Endothelial cell of umbilical vein (primary cell): ENCODE measurements at places on chromosomes 7 and 10. TPM values are rescaled to one million over a fixed set of nuclear protein-coding genes. Genes with fewer than 3 reads are reported as not detected.

GRCh38 chr7:20189852-20190251 lies 27.3 kb downstream of the MACC1 start:
- no peaks in the 10 kb centered on the region for H3K36me3 ChIP-seq
- no peaks in the 10 kb centered on the region for H3K27me3 ChIP-seq
- H3K4me1 ChIP-seq = no peaks in the 10 kb centered on the region
- H3K27ac ChIP-seq = no peak overlapping the region

GRCh38 chr10:58844680-58845079 lies 331.8 kb upstream of the PHYHIPL start:
- no peak overlapping the region for H3K27ac ChIP-seq
- no peak overlapping the region for H3K4me3 ChIP-seq
- no peaks in the 10 kb centered on the region for H3K4me1 ChIP-seq
- no peak for DNase-seq

DNA sequence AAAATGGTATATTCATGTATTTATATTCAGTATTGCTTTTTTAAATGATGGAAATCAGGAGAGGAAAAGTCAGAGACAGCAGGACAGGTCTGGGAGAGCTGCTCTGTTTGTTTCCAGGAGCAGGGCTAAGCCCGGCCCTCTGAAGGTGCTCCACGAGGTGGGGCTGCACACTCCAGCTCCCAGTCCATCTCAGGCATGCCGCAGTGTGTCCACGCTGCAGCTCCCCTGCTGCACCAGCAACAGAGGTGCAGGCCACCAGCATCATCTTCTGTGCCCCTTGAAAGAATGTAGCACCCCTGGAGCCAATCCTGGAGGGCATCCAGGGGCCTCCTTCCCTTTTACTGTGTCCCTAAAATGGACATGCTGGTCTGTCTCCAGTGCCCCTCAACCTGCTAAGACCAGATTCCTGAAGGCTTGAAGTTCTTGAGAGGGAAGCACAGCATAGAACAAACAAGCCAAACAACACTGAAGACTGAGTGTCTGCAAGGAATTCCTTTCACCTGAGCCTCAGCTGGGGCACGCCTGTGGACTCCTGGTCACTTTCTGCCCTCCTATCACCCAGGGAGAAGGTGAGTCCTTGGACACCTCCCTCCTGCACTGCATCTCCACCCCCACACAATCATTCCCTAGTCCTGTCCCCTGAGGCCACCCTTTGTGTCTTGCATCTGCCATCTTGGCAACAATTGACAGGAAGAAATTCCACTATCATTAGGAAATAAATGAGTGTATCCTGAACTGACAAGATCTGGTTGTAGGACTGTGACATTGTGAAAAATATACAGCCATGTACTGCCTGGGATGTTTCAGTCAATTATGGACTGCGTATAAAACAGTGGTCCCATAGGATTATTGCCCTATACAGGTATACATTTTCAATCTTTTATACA lies 100.5 kb downstream of the CXCL12 start:
- no peak overlapping the region for H3K27ac ChIP-seq
- DNase-seq = no peak
- H3K27me3 ChIP-seq = no peaks in the 10 kb centered on the region

DNA sequence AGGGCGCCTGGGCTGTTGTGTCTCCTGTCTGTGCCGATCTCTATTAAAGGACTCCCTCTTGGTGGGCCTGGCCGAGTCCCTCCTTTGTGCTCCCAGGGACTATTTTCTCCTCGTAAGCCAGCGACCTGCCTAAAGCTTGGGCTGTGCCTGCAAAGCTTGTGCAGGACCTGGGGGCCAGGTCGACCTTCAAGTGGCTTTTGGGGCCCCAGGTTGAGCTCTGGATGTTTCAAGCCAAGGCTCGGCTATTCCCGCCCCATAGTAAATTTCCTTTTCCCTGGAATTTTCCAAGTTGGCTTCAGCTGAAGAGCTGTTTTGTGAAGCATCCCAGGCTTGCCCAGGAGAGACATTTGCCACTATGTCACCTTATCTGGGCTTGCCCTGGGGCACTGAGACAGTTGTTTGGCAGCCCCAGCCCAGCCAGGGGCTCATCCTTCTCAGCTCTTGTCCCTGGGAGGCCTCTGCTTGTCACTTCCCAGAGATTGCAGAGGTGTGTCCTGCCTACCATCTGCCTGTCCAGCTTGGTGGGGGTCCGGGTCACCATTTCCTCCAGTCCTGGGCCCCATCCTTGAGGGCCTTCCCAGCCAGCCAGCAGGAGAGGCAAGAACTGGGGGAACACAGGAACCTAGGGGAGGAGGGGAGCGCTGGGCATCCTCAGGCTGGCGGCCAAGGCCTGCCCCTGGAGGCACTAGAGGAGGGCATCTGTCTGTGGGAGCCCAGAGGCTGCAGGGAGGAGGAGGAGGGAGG lies 20.2 kb downstream of the ZMIZ2 start:
- H3K4me1 ChIP-seq = no peaks in the 10 kb centered on the region
- H3K27ac ChIP-seq = no peak overlapping the region

DNA sequence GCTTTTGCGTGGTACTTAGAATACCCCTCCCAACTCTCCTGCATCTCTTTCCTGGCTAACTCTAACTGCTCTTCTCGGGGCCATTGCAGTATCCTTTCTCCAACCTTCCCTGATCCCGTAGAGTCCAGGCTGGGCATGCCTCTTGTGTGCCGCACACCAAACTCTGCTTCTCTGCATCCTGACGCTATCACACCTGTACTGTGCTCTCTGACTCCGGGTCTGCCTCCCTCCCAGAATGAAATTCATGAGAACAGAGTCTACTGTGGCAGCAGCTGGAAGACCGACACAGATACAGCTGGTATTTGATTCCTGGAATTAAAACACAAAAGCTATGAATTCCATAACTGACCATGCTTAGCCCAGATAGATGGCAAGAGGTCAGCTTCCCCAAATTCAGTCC lies 60.9 kb downstream of the C10orf67 start:
- H3K4me3 ChIP-seq = no peak overlapping the region
- no peak for DNase-seq
- no peaks in the 10 kb centered on the region for H3K36me3 ChIP-seq
- no peaks in the 10 kb centered on the region for H3K27me3 ChIP-seq
- H3K4me1 ChIP-seq = no peaks in the 10 kb centered on the region

DNA sequence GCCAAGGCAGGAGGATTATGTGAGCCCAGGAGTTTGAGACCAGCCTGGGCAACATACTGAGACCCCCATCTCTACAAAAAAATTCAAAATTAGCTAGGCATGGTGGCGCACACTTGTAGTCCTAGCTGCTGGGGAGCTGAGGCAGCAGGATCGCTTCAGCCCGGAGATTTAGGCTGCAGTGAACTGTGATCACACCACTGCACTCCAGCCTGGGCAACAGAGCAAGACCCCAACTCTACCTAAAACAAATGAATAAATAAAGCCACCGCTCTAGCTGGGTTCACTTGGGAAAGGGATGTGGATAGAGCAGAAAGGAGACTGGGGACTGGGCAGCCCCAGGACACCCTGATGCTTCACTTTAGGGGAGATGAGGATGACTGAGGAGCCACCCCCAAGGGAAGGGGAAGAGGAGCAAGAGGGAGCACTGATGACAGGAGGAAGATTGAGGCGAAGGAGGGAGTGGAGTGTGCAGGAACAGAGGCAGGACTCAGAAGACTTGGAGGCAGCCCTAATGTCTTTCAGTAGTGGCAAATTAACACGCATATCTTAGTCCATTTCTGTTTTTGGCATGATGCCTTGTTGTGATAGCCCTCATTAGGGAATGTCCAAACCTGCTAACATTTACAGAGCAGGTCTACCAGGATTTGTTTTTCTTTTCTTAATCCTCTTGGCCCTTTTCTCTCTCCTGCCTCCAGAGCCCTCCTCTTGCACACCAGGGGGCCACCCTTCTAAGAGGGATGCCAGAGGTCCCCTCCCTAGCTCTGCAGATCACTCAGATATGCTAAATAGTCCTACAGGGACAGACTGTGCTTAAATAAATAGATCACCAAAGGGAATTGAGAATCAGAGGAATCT lies 88.3 kb downstream of the C10orf105 start:
- no peaks in the 10 kb centered on the region for H3K36me3 ChIP-seq
- H3K4me1 ChIP-seq = no peaks in the 10 kb centered on the region
- no peak overlapping the region for H3K27ac ChIP-seq
- H3K4me3 ChIP-seq = no peak overlapping the region
- H3K27me3 ChIP-seq = peaks cover 3% of the 10 kb centered on the region
- DNase-seq = no peak

DNA sequence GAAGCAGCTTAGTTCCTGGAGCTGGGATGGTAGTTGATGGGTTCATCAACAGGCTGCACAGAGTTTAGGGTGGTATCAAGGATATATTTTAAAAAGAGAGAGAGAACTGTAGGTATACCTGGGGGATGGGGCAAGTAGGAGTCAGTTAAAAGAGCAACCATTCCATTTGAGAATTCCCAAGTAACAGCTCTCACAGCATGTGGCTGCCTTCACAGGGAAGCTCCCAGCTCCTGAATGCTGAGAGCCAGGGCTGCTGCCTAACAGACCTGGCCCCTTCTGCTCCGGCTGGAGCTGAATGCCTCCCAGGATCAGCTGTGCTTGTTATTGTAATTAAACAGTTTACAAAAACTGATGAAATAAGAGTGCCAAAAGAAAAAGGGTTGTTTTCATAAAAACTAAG lies 58.8 kb upstream of the GPR26 start:
- no peak overlapping the region for H3K27ac ChIP-seq
- H3K4me3 ChIP-seq = no peak overlapping the region
- no peak for DNase-seq
- H3K27me3 ChIP-seq = no peaks in the 10 kb centered on the region
- no peaks in the 10 kb centered on the region for H3K4me1 ChIP-seq

- no peaks in the 10 kb centered on the region for H3K36me3 ChIP-seq
- H3K27me3 ChIP-seq = no peaks in the 10 kb centered on the region
- H3K4me1 ChIP-seq = peaks cover 5% of the 10 kb centered on the region
- DNase-seq = peak; percentile 82
These were observed 44.1 kb downstream of the SFTPD start for GRCh38 chr10:79904671-79905321.

DNA sequence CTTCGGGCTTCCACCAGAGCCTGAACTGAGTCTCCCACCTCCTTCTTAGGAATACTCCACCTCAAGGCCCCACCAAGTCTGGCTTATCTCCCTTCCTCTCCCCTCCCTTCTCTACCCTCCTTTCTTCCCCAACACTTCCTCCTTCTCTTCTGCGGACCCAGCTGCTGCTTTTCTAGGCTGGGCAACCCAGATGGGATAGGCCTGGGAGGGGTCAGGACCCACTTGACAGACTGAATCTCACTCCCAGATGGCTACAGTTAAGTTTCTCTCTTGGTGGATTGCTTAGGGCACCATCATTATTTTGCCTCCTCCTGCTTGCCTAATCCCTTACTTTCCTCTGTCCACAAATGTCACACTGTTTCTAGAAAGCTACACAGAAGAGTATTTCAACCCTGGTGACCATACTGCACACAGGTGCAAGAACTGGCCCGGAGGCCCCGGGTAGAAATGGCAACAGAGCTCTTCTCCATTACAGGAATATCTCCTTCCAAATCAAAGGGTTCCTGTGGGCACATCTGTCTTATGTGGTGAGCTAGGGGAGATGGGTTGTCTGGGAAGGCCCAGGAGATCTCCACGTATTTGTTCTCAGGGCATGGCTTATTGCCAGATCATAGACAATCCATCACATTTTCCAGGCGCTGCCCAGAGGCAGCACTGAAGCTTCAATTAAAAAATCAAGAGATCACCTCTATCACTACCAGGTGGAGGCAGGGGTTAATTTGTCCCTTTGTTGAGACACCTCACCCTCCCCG lies 5.1 kb upstream of the HOXA11 start:
- H3K4me1 ChIP-seq = peaks cover 44% of the 10 kb centered on the region
- no peaks in the 10 kb centered on the region for H3K36me3 ChIP-seq
- DNase-seq = no peak
- peaks cover 23% of the 10 kb centered on the region for H3K27me3 ChIP-seq
- no peak overlapping the region for H3K4me3 ChIP-seq

GDI2 gene
- 266 and 307 TPM in 2 replicates for total RNA-seq

BHLHA15 gene
- 1.2 and 1.5 TPM in 2 replicates for total RNA-seq

ZNF25 gene
- 5.0 and 5.2 TPM in 2 replicates for total RNA-seq

COL26A1 gene
- not detected in 2 replicates for total RNA-seq

LLCFC1 gene
- not detected in 2 replicates for total RNA-seq
